Naive B cell (primary cell): ENCODE measurements at places on chromosomes 7 and 10. TPM values are rescaled to one million over a fixed set of nuclear protein-coding genes. Genes with fewer than 3 reads are reported as not detected.

GRCh38 chr7:81698965-81699364 is 70.9 kb downstream of the HGF start:
- DNase-seq = no peak

DNA sequence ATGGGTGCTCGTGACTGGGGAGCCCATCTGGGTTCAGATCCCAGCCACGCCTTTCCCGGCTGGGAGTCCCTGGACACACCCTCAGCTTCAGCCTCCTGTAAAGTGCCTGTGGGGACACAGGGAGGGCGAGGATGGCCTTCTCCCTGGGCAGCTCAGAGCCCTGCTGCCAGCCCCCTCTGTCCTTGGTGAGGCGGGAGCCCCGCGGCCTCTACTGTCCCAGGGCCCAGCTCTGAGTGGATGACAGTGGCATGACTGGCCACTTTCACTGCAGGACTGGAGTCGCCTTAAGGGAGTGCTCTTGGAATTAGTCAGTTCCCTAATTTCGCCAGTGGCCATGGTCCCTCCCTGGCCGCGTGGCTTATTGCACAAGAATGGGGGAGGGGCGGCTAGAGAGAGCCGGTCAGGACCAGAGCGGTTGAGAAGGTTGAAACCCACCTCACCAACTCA is 4.6 kb downstream of the BRI3 start:
- DNase-seq = no peak

Gene NPFFR1
- polyA plus RNA-seq = not detected

- no peak for DNase-seq
Measured at GRCh38 chr10:118311505-118311904, 30.6 kb downstream of the FAM204A start.

DNA sequence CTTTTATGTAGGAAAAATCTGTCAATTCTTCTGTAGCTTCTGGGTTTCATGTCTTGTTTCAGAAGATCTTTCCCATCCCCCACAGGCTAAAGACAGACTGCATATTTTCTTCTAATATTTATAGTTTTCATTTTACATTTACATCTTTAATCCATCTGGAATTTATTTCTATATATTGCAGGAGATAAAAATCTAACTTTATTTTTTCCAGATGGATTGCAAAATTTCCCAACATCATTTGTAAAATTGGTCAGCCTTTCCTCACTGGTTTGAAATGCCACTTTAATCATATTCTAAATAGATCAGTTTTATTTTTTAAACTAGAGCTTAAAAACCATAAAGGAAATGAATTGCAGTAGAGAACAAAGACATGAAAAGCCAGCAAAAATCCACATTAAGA is 46.9 kb downstream of the TMEM26 start:
- no peak for DNase-seq

Gene TMED4
- 66.7 TPM for polyA plus RNA-seq

Gene TMEM130
- 0.32 TPM for polyA plus RNA-seq

Gene HTRA1
- not detected for polyA plus RNA-seq

GRCh38 chr10:33801705-33802104 is 467.2 kb upstream of the NRP1 start:
- DNase-seq = no peak

DNA sequence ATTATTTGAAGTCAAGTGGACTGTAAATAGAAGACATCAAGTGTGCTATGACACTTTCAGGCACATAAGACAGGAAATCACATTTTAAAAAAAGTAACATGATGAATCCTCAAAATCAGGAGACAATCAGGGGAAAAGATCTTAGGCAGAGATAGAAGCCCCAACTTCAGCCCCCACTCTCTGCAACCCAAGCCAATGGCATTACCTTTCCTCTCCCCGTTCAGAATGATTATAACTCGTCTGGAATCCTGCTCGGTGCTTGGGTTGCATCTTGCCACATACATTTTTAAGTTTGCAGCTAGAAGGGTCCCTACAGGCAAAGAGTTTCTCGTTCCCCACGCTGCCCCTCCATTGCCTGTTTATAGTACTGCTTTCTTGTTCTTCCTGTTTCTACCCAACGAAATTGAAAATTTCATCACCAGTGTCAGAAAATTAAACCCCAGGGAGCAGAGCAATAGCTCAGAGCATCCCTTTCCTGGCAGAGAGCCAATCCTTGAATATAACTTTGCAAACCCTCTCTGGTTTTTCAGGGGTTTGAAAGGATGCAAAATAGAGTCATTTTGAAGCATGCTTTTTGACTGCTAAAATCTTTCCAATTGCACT is 260.5 kb upstream of the AOAH start:
- DNase-seq = no peak

DNA sequence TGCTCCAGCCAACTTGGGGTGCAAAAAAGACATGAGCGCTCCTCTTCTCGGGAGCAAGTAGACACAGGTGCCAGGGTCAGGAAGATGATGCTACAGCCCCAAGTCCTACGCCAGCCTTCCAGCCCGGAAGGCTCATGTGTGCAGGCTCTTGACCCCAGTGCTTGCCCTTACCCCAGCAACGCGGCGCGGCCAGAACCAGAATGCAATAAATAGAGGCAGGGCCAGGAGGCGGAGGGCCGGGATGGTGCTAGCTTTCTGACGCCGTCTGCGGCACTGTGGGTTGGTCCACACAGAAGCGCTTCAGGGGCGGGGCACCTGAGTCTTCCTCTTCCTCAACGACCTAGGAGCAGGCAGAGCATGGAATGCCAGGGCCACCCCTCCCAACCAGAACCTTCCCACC is 15.0 kb upstream of the BAZ1B start:
- no peak for DNase-seq

GRCh38 chr7:11707606-11708193 is 124.3 kb downstream of the THSD7A start:
- no peak for DNase-seq

- DNase-seq = no peak
Measured at GRCh38 chr10:70991140-70992124, 103.1 kb upstream of the PCBD1 start.

DNA sequence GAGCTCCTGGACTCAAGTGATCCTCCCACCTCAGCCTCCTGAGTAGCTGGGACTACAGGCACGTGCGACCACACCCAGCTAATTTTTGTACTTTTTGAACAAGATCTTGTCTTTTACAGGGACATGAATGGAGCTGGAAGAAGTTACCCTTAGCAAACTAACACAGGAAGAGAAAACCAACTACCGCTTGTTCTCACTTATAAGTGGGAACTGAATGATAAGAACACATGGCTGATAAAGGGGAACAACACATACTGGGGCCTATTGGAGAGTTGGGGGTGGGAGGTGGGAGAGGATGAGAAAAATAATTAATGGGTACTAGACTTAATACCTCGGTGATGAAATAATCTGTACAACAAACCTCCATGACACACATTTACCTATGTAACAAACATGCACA is 70.9 kb upstream of the INHBA start:
- DNase-seq = no peak
